Endothelial cell of umbilical vein (primary cell): ENCODE measurements at places on chromosomes 11 and 22. TPM values are rescaled to one million over a fixed set of nuclear protein-coding genes. Genes with fewer than 3 reads are reported as not detected.

KCNQ1 gene
- total RNA-seq = 0.09 and 0.21 TPM in 2 replicates

TSSC4 gene
- total RNA-seq = 59.6 and 61.9 TPM in 2 replicates

MOGAT2 gene
- not detected in 2 replicates for total RNA-seq

GRCh38 chr11:76690736-76691135 lies 20.2 kb upstream of the LRRC32 start:
- no peak for DNase-seq
- no peak overlapping the region for H3K27ac ChIP-seq
- no peaks in the 10 kb centered on the region for H3K36me3 ChIP-seq
- peaks cover 18% of the 10 kb centered on the region for H3K4me1 ChIP-seq

DNA sequence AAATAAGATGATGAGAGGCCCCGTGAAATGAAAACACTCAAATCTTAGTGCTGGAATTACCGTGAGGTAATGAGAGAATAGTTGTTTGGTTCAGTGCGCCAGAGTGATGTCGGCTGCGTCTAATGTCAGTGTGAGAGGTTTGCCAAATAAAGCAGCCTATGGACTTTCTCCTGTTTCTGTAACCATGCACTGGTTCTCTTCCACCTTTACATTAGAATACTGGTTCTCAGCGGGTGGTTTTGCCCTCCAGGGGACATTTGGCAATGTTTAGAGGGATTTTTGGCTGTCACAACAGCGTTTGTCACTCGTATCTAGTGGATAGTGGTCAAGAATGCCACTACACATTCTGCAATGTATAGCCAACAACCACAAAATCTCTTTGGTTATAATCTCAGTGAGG lies 1.1 kb downstream of the OOSP4B start:
- H3K36me3 ChIP-seq = no peaks in the 10 kb centered on the region
- H3K4me3 ChIP-seq = no peak overlapping the region
- no peak overlapping the region for H3K27ac ChIP-seq
- no peaks in the 10 kb centered on the region for H3K4me1 ChIP-seq
- peaks cover 3% of the 10 kb centered on the region for H3K27me3 ChIP-seq

DNA sequence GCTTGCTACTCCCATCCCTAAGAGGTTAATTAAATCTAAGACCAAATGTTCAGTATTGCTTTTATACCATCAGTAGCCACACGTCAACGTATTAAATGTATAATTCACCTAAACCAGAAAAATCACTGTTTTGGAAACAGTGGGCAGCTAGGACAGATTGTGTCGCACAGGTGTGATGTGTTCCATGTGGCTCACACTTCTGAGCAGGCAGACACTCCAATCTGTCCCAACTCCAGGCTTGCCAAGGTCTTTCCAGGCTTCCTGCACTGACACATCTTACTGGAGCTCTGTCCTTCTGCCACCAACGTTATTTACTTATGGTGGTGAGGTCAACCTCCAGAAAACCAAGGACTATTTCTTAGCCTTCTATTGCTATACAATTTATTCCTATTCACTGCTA lies 11.4 kb downstream of the SIAE start:
- DNase-seq = no peak
- no peak overlapping the region for H3K27ac ChIP-seq
- no peak overlapping the region for H3K4me3 ChIP-seq

DNA sequence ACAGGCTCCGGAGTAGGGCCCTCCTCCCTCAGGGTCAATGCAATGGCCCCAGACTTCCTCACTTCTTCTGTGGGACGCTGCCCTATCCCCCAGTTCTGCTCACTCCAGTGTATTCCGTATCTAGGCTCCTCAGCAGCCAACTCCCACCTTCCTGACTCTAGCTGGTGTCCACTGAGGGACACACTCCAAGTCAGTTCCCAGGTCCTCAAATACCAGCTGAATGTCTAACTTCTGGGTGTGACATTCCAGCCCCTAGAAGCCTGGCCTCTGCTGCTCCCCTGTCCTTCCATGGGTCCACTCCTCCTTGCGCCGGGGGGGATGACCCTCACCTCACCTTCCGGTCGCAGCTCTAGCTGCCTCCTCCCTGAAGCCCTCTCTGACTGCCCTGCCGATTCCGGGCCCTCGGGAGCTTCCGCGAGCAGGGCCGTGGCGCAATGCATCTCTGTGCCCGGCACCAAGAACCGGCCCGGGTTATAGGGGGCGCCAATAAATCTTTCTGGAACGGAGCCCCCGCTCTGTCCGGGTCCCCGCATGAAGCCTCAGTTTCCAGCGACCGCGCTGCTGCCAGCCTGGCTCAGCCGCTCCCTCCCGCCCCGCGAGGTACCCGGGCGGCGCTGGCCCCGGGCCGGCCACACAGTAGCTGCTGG lies 15.4 kb downstream of the BAD start:
- H3K27ac ChIP-seq = peak overlapping the region; percentile 76
- peak overlapping the region; percentile 34 for H3K4me3 ChIP-seq
- H3K36me3 ChIP-seq = peaks cover 13% of the 10 kb centered on the region
- no peaks in the 10 kb centered on the region for H3K27me3 ChIP-seq

DNA sequence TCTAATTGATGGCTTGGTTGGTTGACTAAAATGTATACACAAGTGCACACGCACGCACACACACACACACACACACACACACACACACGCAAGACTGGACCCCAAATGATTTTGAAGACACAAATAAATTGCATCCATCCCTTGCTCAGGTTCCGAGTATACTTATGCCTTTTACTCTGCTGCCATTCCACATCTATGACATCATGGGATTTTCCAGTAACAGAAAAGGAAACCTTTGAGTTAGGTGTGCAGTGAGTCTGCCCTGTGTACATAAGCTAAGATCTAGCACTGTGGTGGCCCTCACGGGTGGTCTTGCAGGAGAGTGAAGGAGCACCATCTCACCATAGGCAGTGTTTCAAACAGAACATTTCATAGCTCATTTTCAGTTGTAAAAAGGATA lies 20.5 kb upstream of the LARGE1 start:
- no peak overlapping the region for H3K4me3 ChIP-seq
- no peak for DNase-seq
- no peaks in the 10 kb centered on the region for H3K4me1 ChIP-seq

- peak overlapping the region; percentile 98 for H3K27ac ChIP-seq
- DNase-seq = no peak
- H3K4me3 ChIP-seq = no peak overlapping the region
- H3K27me3 ChIP-seq = no peaks in the 10 kb centered on the region
These were observed 64.3 kb downstream of the ETS1 start for GRCh38 chr11:128522943-128523518.

- H3K4me1 ChIP-seq = peaks cover 34% of the 10 kb centered on the region
- H3K4me3 ChIP-seq = no peak overlapping the region
- DNase-seq = peak; percentile 33
- H3K36me3 ChIP-seq = no peaks in the 10 kb centered on the region
- H3K27me3 ChIP-seq = no peaks in the 10 kb centered on the region
These were observed 12.3 kb downstream of the AMOTL1 start for GRCh38 chr11:94780432-94780831.

- no peak overlapping the region for H3K27ac ChIP-seq
- no peak overlapping the region for H3K4me3 ChIP-seq
These were observed 3.0 kb downstream of the ME3 start for GRCh38 chr11:86669424-86669823.

GRCh38 chr22:44127356-44127755 lies 53.4 kb upstream of the PARVG start:
- H3K27me3 ChIP-seq = no peaks in the 10 kb centered on the region
- H3K4me3 ChIP-seq = no peak overlapping the region
- peaks cover 24% of the 10 kb centered on the region for H3K4me1 ChIP-seq
- no peak overlapping the region for H3K27ac ChIP-seq

DNA sequence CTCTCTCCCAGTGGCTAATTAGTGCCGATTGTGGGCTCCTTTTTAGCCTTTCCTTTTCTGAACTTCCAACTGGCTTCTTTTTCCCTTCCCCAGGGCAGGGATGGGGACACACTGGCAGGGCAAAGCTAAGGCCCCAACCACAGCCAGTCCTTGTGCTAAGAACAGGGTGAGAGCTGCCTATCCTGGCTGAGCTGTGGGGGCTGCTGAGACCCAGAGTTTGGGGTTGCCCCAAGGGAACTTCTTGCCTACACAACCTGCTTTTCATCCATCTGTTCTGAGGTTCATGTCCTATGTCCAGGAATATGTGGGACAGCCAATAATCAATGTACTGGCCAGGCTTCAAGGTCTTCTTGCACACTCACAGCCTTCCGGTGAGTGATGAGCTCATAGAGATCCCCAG lies 10.0 kb upstream of the TPBGL start:
- no peak overlapping the region for H3K27ac ChIP-seq
- H3K36me3 ChIP-seq = no peaks in the 10 kb centered on the region
- H3K4me1 ChIP-seq = no peaks in the 10 kb centered on the region
- no peak for DNase-seq
- no peak overlapping the region for H3K4me3 ChIP-seq
- H3K27me3 ChIP-seq = peaks cover 1% of the 10 kb centered on the region
